ENCODE measurements at places on chromosomes 7 and 10. TPM values are rescaled to one million over a fixed set of nuclear protein-coding genes. Genes with fewer than 3 reads are reported as not detected.

NPY gene
- total RNA-seq = not detected

SLC16A9 gene
- total RNA-seq = 9.3 TPM

CUX1 gene
- total RNA-seq = 18.6 TPM

MGAM2 gene
- total RNA-seq = 0.09 TPM

TEX36 gene
- not detected for total RNA-seq

GIMAP1 gene
- total RNA-seq = 3.8 TPM

CTAGE8 gene
- total RNA-seq = not detected

SUV39H2 gene
- total RNA-seq = 7.5 TPM

INTS15 gene
- total RNA-seq = 10.4 TPM

DDC gene
- total RNA-seq = 74.9 TPM

FAM237B gene
- total RNA-seq = not detected

TDRD1 gene
- 0.17 TPM for total RNA-seq

DNA sequence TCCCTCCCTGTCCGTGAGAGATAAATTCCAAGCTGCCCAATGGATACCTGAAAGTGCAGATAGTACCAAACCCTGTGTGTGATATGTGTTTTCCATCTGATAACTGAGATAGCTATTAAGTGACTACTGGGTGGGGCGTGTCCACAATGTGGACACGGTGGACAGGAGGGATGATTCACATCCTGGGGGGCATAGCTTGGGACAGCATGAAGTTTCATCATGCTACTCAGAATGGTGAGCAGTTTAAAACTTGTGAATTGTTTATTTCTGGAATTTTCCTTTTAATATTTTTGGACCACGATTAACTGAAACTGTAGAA is 158.6 kb downstream of the CREB5 start:
- no peak for DNase-seq

GRCh38 chr7:50952120-50952519 is 169.4 kb upstream of the GRB10 start:
- DNase-seq = no peak

DNA sequence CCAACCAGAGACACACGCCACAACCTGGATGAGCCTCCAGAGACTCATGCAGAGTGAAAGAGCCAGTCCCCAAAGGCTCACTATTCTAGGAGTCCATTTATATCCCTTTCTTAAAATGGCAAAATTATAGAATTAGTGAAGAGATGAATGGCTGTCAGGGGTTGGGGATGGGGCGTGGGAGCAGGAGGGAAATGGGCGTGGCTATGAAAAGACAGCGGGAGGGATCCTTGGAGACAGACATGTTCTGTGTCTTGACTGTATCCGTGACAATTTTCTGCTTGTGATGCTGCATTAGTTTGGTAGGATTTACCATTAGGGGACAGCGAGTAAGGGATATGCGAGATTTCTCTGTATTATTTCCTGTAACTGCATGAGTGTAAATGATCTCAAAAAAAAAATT is 33.0 kb downstream of the FAM53B start:
- no peak for DNase-seq

- DNase-seq = no peak
Observed at GRCh38 chr10:129394518-129395328, 72.3 kb upstream of the MGMT start.

DNA sequence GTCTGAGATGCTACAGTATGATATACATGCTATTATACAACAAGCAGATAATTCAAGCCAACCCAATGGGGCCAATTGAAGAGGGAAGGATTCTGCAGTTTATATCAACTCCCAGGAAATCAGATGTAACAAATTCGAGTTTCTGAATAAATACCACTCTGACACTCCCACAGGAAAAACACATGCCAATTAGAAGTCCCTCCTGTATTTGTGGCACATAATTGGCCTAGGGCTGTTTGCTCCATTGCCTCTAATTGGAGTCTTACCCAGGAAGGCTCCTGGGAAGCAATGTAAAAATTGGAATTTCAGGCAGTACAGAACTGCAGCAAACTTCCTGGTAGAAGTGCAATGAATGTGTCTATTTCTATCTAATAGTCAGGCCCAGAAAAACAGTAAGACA is 4.7 kb downstream of the PPA1 start:
- DNase-seq = no peak

DNA sequence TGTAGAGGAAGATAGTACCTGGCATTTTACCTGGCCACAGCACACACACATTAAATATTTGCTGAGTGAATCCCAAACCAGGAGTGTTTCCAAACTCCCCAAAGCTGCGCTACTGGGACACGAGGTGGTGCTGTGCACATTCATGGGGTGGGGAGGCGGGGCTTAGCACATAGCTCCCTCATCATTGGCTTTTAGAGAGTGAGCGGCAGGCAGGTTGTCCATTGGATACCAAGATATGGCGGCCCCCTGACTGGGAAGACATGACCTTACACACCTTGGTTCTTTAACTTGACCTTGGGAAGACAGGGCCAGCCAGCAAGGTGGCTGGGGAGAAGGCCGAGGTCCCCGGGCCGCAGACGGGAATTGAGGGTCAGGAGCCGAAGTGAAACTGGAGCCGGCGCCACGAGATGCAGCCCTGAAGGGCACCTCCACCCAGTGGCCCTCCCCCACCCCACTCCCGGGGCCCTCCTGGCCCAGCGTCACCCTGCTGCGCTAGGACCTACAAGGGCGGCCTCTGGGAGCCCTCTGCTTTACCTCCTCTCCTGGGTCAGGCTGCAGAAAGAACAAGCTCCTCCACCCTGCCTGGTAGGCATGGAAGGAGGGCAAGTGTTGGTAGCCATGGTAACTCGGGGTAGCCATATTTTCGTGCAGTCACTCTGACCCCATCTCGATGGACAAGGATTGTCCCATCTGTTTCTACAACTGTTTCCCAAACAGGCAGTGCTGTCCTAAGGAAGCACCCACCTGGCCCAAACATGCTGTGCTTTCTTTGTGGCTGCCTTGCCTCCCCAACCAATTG is 24.0 kb downstream of the TMEM176A start:
- no peak for DNase-seq

DNA sequence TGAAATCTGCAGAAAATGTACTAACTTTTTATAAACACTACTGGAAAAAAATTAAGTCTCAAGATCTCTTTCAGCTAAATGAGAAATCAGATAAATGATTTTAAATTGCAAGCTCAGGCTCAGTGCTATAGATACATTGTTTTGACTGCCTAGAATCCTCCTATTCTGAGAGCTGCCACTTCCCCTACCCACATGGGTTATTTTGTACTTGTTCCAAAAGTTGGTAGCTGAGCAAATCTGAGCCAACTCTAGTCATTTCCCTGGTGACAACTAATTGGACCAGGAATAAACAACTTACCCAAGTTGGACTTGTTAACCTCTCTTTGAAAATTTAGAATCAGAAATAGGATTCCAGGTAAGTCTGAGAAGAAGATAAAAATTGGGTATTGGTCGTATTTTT is 202.1 kb downstream of the MBL2 start:
- DNase-seq = no peak

- DNase-seq = no peak
Observed at GRCh38 chr10:70711911-70712310, 39.6 kb downstream of the ADAMTS14 start.

DNA sequence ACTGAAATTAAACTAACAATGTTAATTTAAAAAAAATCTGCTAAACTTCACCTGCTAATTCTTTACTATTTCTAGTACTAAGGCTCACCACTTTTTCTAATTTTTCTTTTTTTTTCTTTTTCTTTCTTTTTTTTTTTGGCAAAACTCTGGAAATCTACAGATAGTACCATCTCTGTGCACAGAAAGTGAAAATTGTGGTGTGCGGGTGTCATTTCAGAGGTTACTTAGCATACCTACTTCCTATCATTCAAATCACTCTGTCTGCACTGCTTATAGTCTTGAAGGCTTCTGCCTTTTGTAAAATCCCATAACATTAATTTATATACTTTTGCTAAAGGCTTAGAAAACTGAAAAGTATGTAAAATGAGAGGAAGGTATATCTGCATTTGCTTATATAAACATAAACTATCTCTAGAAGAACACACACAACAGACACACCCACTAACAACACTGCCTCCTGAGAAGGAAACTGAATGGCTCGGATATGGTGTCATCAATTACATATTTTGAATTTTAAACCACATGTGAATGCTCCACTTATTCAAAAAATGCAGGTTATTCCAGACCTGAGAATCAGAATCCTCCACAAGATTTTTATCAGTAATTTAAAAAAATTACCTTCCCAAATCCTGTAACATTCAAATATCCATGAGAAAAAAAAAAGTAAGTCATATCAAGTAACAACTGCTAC is 229.5 kb downstream of the PARD3 start:
- DNase-seq = no peak

- DNase-seq = peak; percentile 77
Observed at GRCh38 chr10:104580774-104581675, 60.1 kb upstream of the SORCS3 start.

- DNase-seq = no peak
Observed at GRCh38 chr7:96202102-96202501, 119.8 kb downstream of the SLC25A13 start.

DNA sequence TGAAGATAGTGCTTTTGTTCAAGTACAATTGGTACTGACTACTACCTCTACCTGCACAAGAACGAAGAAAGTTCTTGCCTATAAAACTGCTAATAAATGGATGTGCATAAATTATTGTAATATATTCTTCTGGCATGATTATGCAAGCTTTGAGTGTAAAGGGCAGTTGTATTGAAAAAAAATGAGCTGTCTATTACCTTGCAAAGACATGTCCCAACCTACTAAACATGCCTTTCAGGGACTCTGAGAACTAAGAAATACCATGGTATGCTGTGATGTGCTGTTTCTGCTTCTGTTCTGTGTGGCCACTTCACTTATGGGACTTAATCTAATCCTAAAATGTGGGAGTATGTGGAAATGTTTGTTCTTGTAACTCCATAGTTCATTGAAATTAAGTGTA is 1083.4 kb downstream of the LRMDA start:
- DNase-seq = no peak

DNA sequence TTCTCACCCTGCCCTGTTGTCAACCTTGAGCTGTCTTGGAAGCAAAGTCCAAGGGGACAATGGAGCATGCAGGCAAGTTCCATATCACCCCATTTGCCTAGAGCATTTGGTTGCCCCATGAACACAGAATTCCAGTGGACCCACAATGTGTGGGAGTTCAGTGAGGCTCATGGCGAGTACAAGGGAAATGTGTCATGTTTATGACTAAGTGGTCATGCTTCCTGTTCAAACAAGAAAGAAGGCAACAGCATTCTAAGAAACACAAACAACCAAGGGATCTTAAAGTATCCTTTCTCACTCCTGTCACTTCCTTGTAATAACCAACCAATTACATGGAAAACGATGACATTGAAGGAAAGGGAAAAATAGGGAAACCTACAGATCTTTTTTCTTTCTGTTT is 513.0 kb downstream of the INHBA start:
- no peak for DNase-seq

DNA sequence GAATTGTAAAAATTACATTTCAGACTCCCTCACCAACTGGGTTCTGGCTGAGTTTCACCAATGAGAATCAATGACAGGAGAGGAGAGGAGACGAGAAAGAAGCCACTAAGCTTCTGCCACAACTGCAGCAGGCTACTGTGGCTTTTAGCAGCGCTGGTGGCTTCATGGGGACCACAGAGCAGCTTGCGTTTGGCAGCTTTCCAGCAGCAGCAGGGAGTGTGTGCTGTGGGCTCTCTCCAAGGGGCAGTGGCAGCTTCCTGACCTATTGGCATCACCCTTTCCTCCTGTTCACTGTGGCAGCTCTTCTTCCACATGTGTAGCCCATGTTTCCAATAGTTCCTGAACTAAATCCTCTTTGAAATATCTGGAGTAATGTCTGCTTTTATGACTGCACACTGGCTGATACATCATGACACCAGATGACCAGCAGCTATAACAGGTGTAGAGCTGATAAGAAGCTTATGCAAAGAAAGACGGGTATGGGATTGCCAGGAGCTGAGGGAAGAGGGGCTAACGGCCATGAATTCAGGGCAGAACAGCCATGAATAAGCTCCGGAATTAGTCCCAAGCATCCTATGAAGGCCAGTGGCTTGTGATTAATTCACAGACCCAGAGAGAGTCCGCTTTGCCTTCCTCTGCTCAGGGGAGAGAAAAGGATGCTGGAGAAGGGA is 46.8 kb downstream of the KCNH2 start:
- DNase-seq = no peak

- DNase-seq = no peak
Observed at GRCh38 chr7:35723011-35723410, 28.1 kb upstream of the HERPUD2 start.

GRCh38 chr7:47937711-47938573 is 10.3 kb downstream of the PKD1L1 start:
- no peak for DNase-seq

DNA sequence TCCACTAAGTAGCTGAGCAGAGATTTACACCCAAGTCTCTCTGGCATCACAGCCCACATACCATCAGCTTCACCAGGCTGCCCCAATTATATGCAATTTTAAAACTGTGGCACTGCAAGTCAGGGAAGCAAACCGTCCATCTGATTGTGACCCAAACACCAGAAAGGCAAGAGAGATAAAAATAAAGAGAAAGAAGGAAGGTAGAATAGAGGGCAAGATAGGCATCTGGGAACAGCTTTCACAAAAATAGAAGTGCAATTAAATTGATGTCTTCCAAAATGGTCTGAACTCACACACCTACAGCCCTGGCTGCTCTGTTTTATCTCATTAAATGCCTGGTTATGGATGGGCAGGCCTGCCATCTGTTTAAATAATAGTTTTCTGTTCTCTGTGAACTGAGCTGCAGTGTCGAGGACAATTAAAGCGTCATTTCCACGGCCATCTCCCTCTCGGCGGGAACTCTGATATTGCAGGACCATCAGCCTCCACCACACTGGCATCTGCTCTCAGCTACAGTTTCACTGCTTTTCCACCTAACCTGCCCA is 509.1 kb downstream of the INHBA start:
- DNase-seq = no peak

DNA sequence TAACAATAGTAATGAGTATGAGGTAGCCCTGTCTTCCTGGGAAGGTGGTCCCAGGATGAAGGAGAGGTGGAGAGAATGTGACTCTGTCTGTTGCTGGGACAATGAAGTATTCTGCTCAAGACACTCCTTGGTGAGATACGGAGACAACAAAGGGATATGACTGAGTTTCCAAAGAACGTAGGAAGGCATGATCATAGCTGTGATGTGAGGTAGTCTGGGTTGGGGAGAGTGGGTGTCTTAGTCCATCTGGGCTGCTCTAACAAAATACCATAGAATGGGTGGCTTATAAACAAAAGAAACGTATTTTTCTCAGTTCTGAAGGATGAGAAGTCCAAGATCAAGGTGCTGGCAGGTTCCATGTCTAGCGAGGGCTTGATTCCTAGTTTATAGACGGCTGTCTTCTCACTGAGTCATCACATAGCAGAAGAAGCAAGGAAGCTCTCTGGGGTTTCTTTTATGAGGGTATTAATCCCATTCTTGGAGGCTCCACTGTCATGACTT is 84.9 kb upstream of the RHOBTB1 start:
- DNase-seq = no peak

- DNase-seq = no peak
Observed at GRCh38 chr10:86658261-86658741, 4.0 kb downstream of the OPN4 start.
